ENCODE measurements at places on chromosomes 11 and 22.

GRCh38 chr11:128201801-128202200, 385.6 kb downstream of the ETS1 start:
- no peak for DNase-seq

DNA sequence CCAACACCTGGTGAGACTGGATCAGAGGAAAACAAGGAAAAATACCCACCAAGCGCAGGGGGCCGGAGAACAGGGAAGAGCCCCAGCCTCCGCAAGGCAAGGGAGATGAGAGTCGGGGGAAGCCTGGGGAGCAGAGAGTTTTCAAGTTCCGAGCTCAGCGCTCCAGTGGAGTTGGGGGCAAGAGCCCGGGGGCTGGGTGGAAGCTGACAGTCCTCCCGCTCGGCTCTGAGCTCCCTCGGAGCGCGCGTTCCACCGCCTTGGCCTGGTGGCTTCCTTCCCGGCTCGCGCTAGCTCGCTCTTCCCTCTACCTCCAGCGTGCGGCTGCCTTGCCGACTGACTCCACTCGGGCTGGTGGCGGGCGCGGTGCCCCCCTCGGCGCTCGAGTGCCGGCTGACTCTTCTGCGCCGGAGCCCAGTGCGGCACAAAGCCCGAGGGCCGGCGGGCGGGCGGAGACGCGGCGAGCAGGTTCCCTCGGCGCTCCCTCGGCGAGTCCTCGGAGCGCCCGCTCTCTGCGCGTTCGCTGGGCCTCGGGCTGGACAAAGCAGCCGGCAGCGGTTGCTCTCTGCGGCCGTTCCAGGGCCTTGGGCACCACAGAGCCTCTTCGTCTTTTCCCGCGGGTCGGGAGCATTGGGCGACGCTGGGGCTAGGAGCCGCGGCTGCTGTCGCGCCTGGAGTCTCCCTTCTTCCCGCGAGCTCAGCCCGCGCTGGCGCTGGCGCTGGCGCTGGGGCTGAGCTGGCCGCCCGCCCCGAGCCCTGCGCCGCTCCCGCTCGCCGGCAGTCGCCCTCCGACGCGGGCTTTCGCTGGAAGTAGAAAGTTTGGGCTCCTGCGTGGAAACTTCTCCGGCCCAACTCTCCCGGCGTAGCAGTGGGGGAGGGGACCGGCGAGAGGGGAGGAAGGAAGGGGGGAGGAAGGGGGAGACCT, 1.0 kb downstream of the PAX6 start:
- no peak for DNase-seq

DNA sequence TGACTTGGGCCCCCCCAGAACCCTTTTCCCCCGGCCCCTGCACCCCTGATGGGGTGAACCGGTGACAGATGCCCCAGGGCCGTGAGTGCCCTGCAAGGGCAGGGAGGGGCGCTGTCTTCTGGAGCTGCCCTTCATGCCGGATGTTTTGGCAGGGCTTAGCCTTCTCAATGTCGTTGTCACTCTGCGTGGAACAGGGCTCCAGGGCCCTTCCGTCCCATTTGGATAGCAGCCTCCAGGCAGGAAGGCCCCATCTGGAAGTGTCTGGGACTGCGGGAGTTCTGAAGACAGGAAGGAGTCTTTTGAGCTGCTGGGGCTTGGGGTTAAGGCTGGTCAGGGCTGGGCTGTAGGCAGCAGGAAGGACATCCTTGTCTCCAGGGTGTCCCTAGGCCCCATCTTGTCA, 4.6 kb downstream of the FRMD8 start:
- DNase-seq, result no peak

DNA sequence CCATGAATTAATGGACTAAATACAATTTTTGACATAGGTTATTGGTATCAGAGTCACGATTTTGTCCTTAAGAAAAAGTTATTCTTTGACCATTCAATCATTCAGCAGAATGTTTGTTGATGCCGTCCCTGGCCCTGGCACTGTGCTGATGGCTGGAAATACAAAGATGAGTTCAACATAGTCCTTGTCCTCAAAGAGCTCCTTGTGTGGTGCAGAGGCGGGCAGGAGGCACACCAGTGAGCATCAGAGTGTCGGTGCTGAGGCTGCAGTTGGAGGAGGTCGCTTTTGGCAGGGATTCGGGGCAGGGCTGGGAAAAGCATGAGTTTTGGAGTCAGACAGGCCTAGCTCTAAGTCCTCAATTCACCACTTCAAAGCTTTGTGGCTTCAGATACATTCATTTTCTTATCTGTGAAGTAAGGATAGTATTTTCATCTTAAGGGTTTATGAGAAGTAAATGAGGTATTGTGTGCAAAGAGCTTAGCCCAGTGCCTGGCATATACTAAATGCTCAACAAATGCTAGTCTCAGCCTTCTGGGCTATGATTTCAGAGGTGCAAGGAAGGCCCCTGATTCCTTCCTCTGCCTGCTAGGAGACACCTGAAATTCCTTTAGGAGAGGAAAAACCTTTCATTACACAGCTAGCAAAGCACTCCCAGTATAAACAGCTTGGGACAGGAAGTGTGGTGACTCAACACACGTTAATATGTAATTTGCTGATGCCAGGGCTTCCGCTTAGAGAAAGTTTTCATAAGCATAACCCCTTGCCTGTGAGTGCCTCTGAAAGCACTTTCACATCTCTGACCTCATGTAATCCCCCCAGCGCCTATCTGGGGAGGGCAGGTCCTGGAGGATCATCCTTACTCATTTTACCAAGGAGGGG, 113.8 kb downstream of the NECTIN1 start:
- DNase-seq, result peak; percentile 46

DNA sequence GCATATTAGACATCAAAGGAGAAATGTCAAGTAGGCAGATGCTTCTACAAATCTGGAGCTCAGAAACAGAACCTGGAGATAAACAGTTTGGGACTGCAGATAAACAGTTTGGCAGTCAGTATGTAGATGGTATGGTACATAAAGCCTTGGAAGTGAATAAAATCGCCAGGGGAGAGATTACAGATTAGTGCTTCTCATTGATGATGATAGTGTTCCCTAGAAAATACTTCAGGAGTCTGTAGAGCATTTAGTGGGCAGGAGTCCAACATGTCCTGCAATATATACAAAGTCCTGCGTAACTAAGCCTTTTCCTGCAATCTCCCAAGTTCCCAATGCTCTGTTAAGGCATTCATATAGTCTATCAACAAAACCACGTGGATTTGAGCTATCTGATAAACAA, 35.2 kb downstream of the NARS2 start:
- DNase-seq, result no peak

DNA sequence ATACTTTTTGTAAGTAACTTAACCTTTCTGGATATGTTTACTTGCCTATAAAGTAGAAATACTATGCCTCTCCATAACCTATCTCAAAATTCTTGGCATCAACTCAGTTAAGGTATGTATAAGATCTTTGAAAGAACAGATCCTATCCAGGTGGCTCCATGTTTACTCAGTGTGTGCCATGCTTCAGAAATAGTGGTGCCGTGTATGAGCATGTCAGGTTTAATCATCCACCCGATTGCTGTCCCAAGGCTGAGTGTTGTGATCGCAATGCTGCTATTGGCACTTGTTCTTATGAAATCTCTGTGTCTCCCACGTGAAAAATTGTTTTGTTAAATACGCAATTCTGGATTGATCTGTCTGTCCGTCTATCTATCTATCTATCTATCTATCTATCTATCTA, 85.9 kb upstream of the SNX19 start:
- no peak for DNase-seq

DNA sequence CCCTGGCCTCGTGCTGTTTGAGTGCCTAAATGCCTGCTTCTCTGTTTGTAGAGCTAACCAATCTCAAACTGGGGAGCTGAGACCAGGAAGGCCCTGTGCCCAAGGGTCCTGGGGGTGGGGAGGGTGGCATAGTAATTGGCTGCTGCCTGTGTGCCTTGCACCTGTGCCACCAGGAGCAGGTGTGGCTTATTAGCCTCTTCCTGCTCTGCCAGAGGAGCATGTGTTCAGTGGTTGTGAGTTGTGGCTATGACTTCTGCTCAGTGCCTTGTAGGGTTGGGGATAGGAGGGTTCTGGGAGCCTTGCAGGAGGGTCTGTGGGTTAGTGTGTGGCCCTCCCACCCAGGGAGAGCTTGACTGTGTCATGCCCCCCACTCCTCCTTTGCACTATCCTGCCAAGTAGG, 109.2 kb downstream of the ZBTB16 start:
- no peak for DNase-seq

- no peak for DNase-seq
These were observed 94.7 kb upstream of the CLPB start for GRCh38 chr11:72529068-72529467.

DNA sequence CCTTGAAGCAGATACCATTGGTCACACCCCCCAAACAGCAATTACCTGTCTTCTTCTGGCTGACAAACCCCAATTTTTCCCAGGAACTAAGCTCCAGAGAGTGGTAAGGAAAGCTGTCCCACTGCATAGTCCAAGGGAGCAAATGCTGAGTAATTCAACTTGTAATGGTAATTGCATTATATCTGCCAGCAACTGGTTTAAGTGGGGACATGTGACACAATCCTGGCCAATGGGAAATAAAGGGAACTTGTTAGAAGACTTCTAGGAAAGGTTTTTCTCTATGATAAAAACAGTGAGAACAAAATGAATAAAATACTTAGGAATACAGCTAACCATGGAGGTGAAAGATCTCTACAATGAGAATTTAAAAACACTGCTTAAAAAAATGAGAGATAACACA, 9.5 kb upstream of the ISX start:
- no peak for DNase-seq

DNA sequence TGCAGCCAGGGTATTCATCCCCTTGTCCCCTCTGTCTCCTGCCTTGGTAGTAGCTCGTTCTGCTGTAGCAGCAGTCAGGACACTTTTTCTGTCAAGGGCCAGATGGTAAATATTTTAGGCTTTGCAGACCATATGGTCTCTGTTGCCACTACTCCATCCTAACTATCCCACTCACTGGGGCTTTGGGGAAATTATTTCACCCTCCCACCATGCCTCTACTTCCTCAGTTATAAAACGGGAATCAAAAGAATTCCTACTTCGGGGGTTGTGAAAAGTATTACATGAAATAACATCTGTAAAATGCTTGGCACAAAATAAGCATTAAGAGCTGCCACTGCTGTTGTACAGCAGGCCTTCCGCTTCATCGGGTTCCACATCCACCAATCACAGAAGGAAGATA, 89.9 kb upstream of the LDLRAD3 start:
- DNase-seq, result no peak

GRCh38 chr11:37333345-37333744, 735.3 kb upstream of the RAG2 start:
- DNase-seq, result peak; percentile 69

DNA sequence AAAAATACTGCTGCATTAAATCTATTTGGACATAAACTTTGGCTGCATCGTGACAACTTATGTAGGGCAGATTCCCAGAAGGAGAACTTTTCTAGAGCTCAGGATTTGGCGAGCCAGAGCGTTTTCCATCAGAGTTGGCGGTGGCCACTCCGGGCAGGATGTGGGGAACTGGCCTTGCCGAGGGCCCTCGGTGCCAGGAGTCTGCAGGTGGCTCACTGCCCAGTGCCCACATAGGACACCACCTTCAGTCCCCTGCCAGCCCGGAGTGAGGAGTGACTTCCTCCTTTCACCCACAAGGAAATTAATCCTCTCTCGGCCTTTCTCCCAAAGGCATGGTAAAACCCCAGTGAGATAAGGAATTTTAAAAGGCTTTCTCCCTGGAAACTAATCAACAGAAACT, 1.6 kb upstream of the LGALS2 start:
- DNase-seq, result no peak

GRCh38 chr22:37674951-37675929, at the start of gene LGALS1:
LGALS1 (plus strand) TSS chr22:37675636; CDS start chr22:37675703, 67 bp downstream.
- DNase-seq, result peak; percentile 97

GRCh38 chr11:6671991-6672390, 11.1 kb downstream of the MRPL17 start:
- peak; percentile 81 for DNase-seq

DNA sequence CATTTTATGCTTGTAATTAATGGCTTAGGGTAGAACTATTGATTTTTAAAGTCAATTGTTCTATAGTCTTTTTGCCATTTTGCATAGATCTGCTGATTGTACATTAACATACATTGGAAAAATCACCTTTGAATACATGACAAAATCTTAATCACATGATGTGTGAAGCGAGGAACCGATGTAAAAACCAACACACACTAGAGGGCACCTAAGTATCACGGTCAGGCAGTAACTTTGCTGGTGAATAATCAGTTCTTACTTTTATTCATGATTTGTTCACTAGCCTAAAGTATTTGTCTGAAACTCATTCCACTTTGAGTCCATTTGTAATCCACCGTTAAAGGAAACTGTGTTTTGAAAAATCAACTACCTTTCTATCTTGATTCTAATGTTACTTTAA, 28.2 kb downstream of the JHY start:
- DNase-seq, result peak; percentile 56

Data from hematopoietic multipotent progenitor cell treated with erythropoietin and hydrocortisone succinate and interleukin-3 and kit ligand, for 4 days (in vitro differentiated cells).